Naive B cell (primary cell): ENCODE measurements at places on chromosomes 4 and X. TPM values are rescaled to one million over a fixed set of nuclear protein-coding genes. Genes with fewer than 3 reads are reported as not detected.

CENPE gene
- 0.31 TPM for polyA plus RNA-seq

GIMD1 gene
- polyA plus RNA-seq, result not detected

GRCh38 chrX:23731951-23732350 is 11.1 kb downstream of the ACOT9 start:
- no peak for DNase-seq

RHOXF2B gene
- 0.10 TPM for polyA plus RNA-seq

GRCh38 chr4:18021470-18021719 is 160 bp downstream of the LCORL start:
- DNase-seq, result no peak

DNA sequence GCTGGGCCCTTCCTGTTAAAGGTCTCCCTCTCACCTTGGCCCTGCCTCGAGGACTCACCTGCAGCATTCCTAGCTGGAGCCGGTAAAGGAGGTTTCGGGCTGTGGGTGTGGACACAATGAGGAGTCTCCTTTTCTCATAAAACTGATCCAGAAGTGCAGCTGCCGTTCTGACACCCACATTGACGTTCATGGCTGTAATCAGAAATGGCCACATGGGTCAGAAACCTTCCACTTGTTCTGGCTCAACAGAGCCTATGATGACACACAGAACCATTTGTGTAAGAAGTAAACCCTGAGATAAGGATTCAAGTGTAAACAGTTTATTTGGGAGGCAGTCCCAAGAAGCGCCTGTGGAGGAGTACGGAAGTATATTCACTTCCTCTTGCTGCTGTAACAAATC is 63.8 kb downstream of the SRPX start:
- DNase-seq, result no peak

DNA sequence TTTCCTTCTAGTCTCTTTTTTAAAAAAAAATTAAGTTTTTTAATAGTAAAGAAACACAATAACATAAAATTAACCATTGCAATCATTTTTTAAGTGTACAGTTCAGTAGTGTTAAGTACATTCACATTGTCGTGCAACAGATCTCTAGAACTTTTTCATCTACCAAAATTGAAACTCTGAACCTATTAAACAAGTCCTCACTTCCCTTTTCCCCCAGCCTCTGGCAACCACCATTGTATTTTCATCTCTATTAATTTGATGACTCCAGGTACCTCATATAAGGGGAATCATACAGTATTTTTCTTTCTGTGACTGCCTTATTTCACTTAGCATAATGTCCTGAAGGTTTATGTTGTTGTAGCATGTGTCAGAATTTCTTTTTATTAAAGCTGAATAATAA is 31.8 kb downstream of the MSL3 start:
- DNase-seq, result peak; percentile 11

GRCh38 chr4:163279713-163280112 is 52.7 kb downstream of the NPY1R start:
- no peak for DNase-seq

GRCh38 chrX:11908371-11908770 is 150.3 kb downstream of the MSL3 start:
- peak; percentile 12 for DNase-seq

NDNF gene
- not detected for polyA plus RNA-seq

GRCh38 chr4:163476761-163477438 is 3.3 kb upstream of the TKTL2 start:
- DNase-seq, result no peak

FGA gene
- not detected for polyA plus RNA-seq

SH2D1A gene
- not detected for polyA plus RNA-seq

- DNase-seq, result no peak
Measured at GRCh38 chrX:53281963-53282695, 745 bp upstream of the IQSEC2 start.

DNA sequence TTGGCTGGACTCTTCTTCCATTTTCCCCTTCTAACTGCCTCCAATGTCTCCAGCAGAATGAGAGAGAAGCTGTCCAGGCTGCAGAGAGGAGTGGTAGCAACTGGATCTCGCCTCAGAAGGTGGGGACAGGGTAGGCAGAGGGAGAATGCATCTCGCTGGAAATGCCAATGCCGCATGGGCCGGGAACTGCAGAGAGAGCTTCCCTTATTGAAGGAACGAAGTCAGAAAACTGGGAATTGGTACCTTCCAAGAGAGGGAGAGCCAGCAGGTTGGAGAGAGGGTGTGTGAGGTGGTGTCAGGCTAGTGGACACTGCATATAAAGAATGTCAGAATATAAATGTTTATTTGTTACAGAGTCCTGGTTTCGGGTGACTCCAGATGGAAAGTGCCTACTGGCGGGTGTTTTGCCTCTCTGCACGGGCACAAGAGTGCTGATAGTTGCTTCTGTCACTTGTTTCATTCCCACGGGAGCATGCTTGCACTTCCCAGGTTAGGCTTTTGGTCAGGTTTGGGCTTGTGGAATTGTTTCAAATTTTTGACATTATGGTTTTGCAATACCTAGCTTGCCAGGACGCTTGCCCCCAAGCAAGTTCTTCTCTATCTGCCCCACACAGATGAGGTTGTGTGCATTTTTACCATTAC is 156.8 kb upstream of the STS start:
- DNase-seq, result no peak

- DNase-seq, result no peak
Measured at GRCh38 chr4:26459756-26460530, 30.3 kb downstream of the CCKAR start.

GRCh38 chr4:107977966-107978705 is 11.6 kb upstream of the HADH start:
- DNase-seq, result no peak

- DNase-seq, result no peak
Measured at GRCh38 chrX:10854594-10854993, 234.2 kb upstream of the MID1 start.

ATP1B4 gene
- polyA plus RNA-seq, result not detected

DNA sequence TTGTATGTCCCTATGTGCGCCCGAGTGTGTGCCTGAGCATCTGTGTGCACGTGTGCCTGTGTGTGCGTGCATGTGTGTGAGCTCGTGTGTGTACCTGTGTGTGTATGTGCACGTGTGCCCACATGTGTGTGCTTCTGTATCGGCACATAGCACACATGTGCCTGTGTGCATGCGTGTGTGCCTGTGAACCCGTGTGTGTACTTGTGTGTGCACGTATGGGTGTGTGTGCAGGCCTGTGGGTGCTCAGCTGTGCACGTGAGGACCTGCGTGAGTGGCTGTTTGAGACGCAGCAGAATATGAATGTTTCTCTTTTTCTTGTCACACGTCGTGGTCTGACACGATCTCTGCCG is 4.3 kb downstream of the AKAP17A start:
- no peak for DNase-seq

- DNase-seq, result no peak
Measured at GRCh38 chrX:104988038-104988437, 232.5 kb downstream of the TEX13A start.

- no peak for DNase-seq
Measured at GRCh38 chrX:10847333-10847732, 226.9 kb upstream of the MID1 start.

DNA sequence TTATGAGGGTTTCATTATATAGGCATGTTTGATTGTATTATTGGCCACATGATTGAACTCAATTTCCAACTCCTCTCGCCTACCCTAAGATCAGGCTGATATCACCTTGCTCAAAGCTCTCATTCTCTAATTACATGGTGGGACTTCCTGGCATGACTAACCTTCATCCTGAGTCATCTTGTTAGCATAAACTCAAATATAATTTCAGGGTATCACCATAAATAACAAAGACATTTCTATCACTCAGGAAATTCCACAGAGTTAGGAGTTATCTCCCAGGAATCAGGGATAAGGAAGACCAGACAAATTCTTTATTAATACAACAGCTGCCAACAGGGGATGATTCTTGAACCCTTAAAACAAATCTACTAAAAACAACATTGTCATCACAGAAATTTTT is 90.7 kb downstream of the NDST3 start:
- no peak for DNase-seq

INTU gene
- polyA plus RNA-seq, result not detected

- DNase-seq, result no peak
Measured at GRCh38 chr4:122775039-122775438, 42.5 kb downstream of the BBS12 start.

GRCh38 chrX:72230290-72230689 is 8.5 kb downstream of the ERCC6L start:
- no peak for DNase-seq

ZNF718 gene
- polyA plus RNA-seq, result 7.1 TPM

WAS gene
- polyA plus RNA-seq, result 27.8 TPM

ARSJ gene
- polyA plus RNA-seq, result not detected

GSX2 gene
- polyA plus RNA-seq, result not detected

DNA sequence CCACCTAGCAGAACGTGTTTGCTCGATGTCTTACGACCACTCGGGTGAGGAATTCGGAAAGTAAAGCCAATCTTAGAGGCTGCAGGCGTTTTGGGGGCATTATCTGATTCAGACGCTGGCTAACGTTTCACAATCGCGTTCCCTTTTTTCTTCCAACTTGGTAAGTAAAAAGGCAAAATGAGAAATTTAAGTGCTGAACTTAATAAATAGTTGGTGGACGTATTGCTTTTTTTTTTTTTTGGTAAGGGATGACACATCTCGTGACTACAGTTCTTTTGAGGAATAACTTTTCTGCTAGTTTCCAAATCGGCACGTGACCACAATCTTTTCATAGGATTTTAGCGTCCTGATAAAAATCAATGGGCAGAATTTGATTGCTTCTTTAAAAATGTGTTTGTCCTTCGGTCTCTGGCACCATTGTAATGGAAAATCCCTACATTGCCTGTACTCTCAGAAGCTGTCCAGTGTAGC is 848 bp downstream of the RAB9A start:
- DNase-seq, result no peak

GRCh38 chr4:80776168-80776567 is 254.3 kb upstream of the BMP3 start:
- DNase-seq, result no peak

GRCh38 chr4:141885112-141885511 is 248.7 kb downstream of the IL15 start:
- no peak for DNase-seq

DNA sequence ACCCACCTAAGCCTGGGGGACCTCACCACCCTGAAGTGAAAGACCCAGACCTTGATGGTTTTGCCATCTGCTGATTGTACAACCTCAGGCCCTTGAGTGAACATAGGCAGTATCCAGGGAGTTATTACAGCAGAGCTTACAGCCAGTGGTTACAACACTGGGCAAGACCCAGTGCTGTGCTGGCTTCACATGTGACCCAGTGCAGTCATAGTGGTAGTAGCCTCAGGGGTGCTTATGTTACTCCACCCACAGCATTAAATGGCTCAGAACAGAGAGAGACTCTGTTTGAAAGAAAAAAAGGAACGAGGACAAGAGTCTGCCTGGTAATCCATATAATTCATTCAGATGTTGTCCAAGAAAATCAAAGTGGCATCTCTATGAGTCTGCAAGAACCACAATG is 45.2 kb upstream of the DACH2 start:
- DNase-seq, result no peak

GRCh38 chr4:93103042-93103441 is 725.5 kb upstream of the ATOH1 start:
- no peak for DNase-seq

GNRHR gene
- not detected for polyA plus RNA-seq

- DNase-seq, result no peak
Measured at GRCh38 chr4:48490012-48490679, at the start of gene ZAR1. ZAR1 (plus strand) TSS chr4:48490252; CDS start chr4:48490292, 40 bp downstream.

DNA sequence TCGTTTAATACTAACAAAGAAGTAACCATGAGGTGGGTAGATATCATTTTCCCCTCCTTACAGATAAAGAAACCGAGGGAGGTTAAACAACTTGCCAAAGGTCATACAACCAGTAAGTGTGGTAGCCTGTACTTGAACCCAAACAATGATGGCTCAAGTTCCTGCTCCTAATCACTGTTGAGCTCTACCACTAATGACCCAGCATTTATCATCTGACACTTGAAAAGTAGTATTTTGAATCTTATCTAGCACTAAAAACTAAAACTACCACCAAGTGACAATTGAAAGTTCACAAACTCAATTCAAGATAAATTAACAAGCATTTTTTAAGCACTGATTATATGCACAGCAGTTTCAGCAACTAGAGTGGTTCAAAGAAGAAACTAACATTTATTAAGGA is 13.1 kb downstream of the FBXW7 start:
- DNase-seq, result no peak

- DNase-seq, result no peak
Measured at GRCh38 chrX:112901869-112902725, 61.5 kb upstream of the AMOT start.

ASIC5 gene
- not detected for polyA plus RNA-seq

DNA sequence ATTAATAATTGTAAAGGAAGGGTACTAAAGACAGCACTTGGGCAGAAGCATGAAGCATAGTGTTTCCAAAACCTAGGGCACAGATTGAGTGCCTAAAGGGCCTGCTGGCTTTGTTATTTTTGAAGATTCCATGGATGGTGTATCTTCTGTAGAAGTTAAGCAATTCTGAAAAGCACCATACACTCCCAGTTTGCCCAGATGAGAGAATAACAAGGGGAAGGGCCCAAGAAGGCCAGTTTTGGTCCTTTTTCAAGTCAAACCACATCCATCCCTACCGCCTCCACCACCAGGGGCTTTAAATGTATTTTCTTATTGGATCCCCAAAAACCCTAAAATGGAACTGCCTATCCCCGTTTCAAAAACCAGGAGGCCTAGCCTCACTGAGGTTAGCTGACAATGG is 17.2 kb downstream of the SCARB2 start:
- no peak for DNase-seq

ACOT9 gene
- 15.0 TPM for polyA plus RNA-seq

GRCh38 chr4:77538574-77539157 is 67.0 kb upstream of the CXCL13 start:
- DNase-seq, result no peak

- DNase-seq, result no peak
Measured at GRCh38 chrX:43595931-43596330, 60.2 kb upstream of the MAOA start.

SCRG1 gene
- polyA plus RNA-seq, result not detected

TMPRSS11A gene
- polyA plus RNA-seq, result not detected

DNA sequence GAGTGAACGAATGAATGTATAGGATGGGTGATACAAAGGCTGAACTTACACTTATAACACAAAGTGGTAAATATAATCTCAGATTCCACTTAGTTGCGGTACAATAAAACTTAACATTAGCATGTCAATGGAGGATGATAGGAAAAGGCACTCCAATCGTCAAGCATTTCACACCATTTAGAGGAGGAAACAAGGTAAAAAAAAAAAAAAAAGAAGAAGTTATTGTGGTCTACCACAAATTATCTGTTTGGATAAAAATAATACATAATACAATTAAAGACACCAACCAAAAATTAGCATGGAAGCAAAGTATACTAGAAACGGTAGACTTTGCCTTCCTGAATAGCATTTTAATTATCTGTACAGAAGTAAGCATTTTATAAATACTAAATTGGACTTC is 205.5 kb downstream of the PPP3CA start:
- DNase-seq, result no peak

AWAT2 gene
- not detected for polyA plus RNA-seq

DNA sequence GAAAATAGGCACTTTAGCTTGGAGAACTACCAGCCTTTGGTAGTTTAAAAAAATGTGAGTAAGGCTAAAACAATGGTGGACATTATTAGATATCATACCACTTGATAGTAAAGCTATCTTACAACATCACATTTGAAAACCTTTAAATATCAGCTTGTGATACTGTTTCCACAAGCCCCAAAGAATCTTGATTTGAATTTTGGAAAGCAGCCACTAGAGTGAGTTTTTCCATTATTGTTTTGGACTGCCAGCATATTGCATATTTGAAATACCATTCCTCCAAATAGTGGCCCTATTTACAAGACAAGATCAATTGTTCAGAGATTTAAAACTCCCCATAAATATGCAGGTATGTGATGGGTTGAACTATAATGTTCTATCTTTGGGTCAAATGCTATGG is 303.0 kb upstream of the PRPS2 start:
- no peak for DNase-seq

- DNase-seq, result no peak
Measured at GRCh38 chr4:127124919-127125318, 507.8 kb upstream of the INTU start.
